ENCODE measurements at places on chromosomes 3 and 15.
A peak's percentile ranks its signal among the peaks of the same experiment; 100 is the strongest.

DNA sequence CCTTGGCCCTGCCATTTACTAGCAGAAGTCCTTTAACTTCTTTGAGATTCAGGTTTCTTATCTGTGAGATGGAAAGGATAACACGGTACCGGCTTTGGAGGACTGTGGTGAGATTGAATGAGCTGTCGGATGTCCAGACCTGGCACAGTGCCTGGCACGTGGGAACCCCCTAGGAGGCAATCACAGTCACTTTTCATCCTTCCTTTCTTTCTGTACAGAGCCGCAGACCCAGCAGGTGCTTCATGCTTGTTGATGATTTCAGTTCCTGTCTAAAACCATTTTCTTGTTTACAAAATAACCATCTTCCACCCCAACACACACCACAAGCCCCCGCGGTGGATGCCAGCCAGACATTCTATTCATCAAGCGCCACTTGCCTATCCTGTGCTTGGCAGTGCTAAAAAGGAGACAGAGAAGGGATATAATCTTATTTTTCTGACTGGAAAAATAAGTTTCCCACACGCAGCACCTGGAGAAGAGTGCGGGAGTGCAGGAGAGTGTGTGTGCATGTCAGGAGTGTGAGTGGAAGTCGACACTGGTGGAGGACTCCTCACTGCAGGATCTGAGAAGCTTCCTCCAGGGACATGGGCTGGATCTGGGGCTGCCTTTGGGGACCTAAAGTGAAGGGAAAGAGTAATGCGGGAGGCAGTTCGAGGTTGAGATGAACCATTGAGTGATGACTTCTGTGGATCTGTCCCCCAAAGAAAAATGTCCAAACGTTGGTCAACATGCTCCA, 85.7 kb downstream of the ST6GAL1 start:
- no peak for DNase-seq

DNA sequence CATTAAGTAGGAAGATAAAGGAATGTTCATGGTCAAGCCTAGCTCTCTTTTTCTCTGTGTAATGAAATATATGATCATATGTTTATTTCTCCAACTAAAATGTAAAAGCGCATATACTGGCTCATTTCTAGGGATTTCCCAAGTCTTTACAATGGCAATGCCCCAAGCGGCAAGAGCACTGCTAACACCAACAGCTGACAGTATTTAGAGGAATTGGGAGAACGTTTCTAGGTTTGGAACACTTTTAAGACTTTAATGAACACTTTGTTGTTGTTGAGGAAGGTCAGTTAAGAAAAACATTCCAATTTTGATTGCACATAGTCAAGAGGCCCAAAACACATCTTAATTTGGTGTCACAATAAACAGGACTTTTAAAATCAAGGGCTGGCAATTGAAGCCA, 132.7 kb downstream of the ATP8B4 start:
- no peak for DNase-seq

- DNase-seq: no peak
These were observed 713 bp upstream of the MUC13 start for GRCh38 chr3:124935264-124935663.

- no peak for DNase-seq
These were observed 157.3 kb upstream of the BHLHE40 start for GRCh38 chr3:4821975-4822374.

DNA sequence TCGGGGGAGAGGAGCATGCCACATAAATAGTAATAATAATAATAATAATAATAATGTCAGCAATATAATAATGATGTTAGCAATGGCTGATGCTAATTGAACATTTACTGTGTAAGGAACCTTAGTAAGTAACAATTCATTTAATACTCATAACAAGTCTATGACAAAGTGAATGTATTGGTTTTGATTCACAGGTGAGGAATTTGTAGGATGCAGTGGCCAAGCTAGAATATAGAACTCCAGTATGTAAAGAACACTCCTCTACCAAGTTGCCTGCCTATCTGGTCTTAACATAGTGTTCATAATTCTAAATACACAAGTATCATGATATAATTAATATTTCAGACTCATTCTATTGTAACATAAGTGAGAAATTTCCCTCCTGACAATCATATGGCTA, 1016.5 kb downstream of the ROBO1 start:
- no peak for DNase-seq

DNA sequence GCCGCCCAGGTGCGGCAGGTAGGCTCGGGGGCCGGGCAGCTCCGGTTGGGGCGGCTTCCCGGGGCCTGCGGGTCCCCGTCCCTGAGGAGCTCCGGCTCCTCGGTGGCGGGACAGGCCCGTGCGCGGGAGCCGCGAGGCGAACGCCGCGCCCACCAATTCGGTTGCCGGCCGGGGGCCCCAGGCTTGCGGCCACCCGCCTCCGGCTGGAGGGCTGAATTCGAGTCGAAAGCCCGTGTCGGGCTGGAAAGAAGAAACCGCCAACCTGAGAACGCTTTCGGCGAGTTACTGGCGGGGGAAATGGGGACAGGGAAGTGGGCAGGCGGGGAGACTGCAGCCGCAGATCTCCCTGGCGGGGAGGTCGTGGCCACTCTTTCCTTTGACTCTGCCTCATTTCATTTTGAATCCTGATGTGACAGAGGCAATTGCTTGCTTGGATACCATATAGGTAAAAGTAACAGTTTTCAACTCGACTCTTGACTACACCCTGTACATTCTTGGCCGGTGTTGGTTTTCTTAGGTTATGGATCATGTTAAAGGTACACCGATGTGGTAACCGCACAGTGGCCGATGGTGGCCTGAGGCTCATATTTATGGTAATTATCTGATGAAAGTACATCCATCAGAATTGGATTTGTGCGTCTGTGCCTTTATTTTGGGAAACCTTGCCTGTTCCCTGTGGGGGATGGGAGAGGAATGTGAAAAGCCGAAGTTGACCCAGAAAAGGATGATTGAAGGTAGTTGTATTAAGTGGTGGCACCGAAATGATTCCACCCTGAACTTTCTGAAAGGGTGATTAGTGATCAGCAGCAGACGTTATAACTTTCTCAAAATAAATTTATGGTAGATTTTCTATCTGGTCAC, 1.7 kb downstream of the B3GNT5 start:
- peak; percentile 35 for DNase-seq

DNA sequence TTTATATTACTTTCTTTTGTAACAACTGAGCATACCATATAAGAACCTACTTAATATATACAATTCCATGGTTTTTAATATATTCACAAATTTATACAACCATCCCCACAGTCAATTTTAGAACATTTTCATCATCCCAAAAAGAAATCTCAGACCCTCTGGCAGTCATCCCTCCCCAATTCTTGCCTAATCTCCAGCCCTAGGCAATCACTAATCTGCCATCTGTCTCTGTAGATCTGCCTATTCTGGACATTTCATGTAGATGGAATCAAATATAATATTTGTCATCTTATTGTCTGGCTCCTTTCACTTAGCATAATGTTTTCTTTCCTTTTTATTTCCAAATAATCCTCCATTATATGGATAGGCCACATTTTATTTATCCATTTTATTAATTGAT, 92.5 kb downstream of the LARS2 start:
- no peak for DNase-seq

- no peak for DNase-seq
These were observed 85.4 kb upstream of the TLE3 start for GRCh38 chr15:70182858-70183695.

GRCh38 chr3:120100711-120101110, 6.5 kb upstream of the GSK3B start:
- no peak for DNase-seq

GRCh38 chr3:17287006-17287689, 402.4 kb downstream of the PLCL2 start:
- no peak for DNase-seq

- DNase-seq: no peak
These were observed 128.9 kb downstream of the LPP start for GRCh38 chr3:188282871-188283270.

DNA sequence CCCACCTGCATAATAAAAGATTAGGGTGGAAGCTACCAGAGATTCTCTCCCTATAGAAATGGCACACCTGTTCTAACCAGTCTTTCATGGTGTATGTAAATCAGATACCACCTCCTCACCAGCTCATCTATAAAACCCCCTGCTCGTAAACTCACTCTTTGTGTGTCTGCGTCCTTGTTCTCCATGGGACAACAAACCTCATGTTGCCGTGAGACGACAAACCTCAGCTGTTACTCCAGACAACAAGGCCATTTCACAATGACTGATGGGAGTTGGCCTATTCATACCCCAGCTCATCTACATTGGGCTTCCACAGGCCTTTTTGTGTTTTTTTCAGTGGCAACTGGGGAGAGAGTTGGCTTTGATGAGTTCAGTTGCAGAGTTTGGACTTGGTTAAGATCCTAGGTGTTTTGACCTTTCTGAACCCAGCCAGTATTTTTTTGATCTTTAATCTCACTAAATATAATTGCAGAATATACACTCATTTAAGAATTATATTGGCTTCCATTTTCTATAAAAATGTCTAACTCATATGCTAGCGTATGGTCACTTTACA, 96.6 kb upstream of the LRIG1 start:
- DNase-seq: no peak

DNA sequence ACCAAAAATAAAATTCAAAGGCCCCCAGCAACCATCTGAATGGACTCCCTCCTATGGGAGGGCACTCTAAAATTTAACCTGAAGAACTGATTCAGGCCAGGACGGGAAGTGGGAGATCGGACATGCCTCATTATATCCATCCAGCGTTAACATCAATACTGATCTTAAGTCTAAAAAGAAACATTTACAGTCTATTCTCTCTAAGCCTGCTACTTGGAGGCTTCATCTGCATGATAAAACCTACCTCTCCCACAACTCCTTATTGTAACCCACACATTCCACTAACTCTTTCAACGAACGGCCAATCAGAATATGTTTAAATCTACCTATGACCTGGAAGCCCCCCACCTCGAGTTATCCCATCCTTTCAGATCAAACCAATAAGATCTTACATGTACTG, 68.4 kb downstream of the HERC1 start:
- no peak for DNase-seq

DNA sequence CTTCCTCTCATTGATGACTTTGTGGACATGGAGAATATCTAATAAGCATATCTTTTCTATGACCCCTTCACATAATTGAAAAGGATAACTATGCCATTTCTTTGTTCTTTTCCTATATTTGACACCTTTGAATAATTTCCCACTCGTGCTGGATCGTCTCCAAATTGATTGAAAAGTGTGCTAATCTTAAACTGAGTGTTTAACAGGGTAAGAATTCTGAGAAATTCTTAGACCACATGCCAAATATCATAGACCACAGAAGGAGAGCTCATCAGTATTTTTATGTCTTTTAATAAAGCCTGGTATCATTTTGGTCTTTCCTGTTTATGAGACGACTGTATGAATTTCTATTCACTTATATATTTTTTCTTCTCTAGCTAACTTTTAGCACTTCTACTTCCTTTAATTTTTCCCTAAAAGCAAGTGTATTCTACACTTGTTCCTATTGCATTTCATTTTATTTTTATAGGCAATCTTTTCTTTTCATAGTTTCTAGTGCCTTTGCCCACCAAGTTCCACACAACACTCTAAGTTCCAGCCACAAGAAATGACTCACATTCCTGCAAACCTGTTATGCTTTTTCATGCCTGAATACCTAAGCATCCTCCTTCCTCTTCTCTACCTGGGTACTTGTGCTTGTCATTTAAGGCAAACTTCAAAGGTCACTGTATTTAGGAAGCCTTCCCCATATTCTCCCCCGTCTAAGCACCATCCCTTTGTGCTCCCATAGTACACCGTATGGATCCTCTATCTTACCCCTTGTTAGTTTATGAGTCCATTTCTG, 30.1 kb downstream of the KBTBD8 start:
- no peak for DNase-seq

DNA sequence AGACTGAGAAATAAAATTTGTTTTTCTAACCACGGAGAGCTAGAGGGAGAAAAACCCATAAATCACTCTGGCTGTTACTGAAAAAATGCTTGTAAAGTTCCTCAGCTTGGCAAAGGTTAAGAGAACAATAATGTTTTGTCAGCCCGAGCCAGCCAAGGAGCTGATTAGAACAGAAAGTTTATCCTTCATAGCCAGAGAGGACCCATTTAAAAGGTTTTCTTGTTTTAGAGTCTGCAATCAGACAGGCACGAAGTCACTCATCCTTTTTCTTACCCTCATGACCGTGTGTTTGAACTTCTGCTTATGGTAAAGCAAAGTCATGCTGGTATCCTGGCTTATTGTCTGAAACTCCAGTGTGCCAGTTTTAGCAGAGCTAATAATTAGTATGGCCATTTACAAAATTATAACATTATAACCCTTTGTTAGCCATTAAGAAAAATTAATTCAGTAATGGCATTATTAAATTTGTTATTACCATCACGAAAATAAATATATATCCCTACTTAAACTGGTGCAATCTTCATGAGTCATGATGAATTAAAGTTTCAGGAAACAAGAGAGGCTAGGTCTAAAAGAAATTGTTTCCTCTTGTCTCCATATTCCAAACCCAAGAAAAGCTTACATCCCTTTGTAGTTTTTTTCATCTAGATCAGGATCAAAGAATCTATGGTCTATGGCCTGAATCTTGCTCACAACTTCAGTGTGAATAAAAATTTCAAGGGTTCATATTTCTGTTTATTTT, 13.5 kb upstream of the STXBP5L start:
- peak; percentile 41 for DNase-seq

GRCh38 chr3:130772129-130772528, 25.5 kb upstream of the PIK3R4 start:
- no peak for DNase-seq
